Stimulated activated CD8-positive, alpha-beta memory T cell treated with anti-CD3 and anti-CD28 coated beads, Interleukin-7, amount 100 ng/mL, for 1 hour (primary cell): ENCODE measurements at places on chromosomes 3 and 15.

GRCh38 chr3:52311576-52312119 lies 4.5 kb upstream of the DNAH1 start:
- no peak for DNase-seq

DNA sequence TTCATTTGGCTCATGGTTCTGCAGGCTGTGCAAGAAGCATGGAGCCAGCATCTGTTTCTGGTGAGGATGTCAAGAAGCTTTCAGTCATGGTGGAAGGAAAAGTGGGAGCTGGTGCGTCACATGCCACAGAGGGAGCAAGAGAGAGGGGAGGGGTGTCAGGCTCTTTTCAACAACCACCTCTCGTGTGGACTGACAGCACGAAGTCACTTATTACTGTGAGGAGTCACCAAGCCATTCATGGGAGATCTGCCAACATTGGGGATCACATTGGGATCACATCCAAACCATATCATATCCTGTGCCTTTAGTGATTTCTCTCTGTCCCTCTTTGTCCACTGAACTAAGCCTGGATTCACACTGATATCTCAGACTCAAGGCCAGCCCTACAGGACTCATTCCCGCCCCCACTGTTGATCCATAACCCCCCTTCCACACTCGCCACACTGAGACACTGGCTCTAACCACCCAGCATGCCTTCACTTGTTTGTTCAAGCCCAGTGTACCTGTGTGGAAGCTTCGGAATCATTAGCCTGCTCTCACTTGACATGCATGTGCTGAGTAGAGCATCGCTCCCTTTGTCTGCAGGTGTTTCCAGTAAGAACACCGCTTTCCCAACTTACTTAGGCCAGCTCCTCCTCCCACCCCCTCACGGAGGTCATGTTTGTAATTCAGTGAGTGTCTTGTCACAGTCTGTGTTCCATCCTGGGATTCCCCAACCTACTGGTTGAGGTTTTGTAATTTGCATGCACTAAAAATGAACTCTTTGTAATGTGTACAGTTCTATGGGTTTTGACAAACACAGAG lies 132.2 kb downstream of the KLF13 start:
- no peak for DNase-seq

DNA sequence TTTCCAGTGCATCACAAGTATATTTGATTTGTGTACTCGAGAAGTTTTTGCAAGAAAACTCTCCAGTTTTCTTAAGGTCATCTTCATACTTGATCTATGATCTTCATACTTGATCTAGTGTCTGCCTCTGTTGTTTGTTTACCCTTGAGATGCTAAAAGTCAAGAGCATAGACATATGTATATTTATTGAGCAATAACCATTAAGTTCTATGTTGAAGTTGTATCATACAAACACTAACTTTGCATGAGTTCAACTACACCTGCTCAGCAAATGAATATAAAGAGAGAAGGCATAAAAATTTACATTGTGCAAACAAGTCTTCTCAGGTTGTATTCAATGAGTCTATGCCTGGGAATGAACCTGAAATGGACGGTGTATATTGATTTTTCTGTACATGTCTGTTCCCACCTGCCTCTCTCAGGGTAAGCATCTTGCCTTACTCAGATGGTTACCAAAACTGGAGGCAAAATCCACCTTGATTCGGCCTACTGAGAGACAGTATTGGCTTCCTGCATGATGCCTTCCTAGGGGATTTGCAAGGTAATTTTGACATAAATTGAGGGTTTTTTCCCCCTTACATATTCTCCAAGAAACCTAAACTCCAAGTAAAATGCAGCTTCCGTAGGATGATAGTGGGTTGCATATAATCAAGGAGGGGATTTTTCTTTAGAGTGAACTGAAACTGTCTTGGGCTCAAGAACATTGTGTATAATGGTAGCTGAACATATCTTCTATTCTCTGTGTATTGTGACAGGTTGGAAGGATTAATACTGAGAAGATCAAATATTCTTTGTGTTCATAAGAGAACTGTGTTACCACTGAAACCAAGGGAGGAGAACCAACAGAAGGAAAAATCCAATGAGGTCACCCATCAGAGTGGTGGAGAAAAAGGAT lies 110.4 kb downstream of the FILIP1L start:
- DNase-seq = no peak

DNA sequence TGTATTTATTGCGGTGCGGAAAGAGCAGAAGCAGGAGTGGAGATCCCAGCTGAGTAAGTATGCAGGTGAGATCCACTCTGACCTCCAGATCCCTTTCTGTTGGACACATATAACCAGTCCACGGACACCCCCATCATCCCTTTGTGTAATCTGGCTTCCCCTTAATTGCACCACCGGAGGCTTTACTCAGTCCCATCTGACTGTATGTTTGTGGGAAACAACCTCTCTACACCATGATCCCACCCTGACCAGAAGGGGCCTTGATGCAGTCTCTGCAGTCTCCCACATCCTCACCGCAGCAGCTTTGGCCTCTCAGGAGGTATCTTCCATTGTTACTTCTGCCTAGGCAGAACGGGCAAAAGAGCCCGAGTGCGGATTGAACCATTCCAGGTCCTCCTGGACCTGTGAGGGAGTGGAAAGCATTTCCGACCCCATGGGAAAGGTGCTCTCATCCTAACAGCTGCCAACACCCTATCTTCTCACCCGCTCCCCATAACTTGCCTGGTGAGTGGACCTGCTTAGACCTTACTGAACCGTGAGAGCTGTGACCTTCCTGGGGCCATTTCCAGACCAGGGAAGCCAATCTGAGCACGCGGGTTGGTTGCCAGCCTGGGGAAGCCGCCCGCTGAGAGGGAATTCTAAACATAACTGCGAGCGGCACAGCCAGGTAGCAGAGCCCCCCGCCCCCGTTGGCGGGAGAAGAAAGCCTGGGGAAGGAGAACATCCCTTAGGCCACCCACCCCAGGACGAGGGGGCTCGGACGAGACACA lies 1.1 kb downstream of the SLCO2A1 start:
- no peak for DNase-seq

DNA sequence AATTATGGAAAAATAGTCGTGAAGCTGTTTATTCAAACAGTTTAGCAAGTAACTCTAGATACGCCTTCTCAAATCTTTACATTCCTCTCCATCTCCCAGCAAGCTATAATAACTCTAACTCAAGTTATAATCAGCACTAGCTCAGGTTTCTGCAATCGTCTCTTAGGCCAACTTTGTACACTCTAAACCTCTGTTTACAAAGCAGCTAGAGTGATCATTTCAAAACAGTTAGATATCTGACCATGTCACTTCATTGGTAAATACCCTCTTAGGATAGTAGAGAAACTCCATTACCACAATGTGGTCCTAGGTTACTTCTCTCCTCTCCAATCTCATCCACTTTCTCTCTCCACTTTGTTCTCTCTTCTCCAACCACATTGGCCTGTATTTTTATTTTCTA lies 31.2 kb downstream of the PLOD2 start:
- DNase-seq = no peak

GRCh38 chr3:94317017-94317416 lies 254.2 kb downstream of the NSUN3 start:
- DNase-seq = no peak

- no peak for DNase-seq
Measured at GRCh38 chr3:167837466-167837865, 101.9 kb downstream of the SERPINI1 start.

GRCh38 chr15:42046597-42046996 lies 25.8 kb upstream of the PLA2G4E start:
- no peak for DNase-seq

DNA sequence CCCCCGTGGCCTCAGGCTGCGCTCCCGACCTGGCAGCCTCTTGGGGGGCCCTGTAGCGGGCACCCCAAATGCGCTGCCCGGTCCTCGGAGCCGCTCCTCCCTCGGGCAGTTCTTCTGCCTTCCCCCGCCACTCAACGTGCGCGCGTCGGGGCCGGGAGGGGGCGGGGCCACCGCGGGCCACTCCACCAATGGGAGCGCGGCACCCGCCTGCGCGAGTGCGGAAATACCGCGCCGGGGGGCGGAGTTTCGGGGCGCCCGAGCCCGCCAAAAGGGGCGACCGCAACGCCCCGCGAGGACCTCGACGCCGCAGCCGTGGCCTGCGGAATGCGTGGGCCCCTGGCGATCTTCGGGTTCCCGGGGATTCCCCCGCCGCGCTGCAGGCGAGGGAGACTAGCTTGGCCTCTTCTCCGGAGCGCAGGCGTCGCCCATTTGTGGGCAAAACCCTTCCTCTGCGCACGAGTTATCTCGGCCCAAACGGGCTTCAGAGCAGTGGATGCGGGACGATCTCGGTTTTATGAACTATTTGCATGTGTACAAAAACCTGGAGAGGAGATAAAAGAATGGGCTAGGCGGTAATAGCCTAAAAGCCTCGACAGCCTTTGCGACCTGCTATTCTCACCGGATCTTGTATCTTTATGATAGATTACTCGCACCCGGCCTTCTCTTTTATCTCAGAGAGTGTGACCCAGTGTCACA lies at the start of gene TASOR:
TSS of gene TASOR (minus strand) at position 144 of the 696 bp plus-strand sequence. CDS start 259 bp downstream, outside the sequence.
- peak; percentile 66 for DNase-seq

GRCh38 chr3:50674349-50675178 lies at the start of gene DOCK3:
Gene DOCK3, plus strand, starts transcription at chr3:50674927. Its CDS starts 337 bp downstream, at chr3:50675264.
- DNase-seq = peak; percentile 24

- no peak for DNase-seq
Measured at GRCh38 chr3:56365905-56366640, 102.2 kb downstream of the ERC2 start.

DNA sequence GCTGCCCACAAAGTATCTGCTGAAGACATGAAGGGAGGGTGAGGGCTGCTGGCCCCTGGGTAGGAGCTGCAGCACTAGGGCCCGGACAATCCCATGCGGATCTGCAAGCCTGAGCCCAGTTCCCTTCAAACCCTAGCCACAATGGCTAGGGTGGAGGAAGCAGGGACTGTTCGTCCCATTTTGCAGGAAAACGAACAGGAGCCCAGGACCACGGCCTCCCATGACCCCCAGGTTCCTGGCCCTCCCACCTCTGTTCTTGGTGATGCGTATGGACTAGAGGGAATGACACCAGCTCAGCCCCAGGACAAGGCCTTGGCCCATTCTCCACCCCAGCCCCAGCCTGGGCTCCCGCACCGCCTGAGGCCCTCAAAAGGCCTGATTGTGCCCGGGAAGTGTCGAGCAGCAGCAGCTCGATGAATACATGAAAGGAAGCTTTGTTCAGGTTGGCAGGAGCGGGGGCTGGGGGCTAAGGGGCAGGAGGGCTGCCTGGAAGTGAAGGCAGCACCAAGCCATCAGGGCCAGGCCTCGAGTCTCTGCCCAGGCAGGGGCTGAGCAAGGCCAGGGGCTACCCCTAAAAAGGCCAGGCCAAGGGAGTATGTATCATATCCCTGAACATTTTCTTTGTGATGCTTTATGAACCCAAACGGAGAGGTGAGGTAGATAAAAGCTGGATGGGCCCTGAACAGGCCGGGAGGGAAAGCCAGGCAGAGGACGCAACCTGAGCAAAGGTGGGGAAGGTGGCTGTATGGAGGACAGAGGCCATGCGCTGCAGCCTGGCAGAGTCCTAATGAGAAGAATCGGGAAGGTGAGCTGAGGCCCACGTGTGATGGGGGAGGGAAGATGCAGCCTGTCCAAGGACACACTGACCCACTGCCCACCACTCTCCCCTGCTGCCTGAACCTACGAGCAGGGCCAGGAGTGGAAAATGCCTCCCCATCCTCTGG lies 12.2 kb downstream of the SEMA7A start:
- no peak for DNase-seq

DNA sequence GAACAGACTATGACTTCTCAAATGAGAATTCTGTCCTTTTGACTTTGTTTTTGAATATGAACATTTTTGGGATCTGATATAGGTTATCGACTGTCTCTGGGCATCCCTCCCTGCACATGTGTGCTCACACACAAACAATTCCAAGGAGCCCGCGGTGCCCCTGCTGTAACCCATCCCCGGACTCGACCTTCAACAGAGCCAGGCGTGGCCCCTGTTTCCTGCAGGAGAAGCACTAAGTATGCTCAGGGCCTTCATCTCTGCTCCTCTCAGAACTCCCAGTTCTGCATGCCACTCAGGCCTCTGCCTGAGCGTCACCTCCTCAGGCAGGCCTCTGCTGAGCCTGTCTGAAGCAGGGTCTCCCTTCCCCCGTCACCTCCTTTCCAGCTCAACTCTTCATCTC lies 57.6 kb downstream of the NUP210 start:
- no peak for DNase-seq

- DNase-seq = no peak
Measured at GRCh38 chr3:168824107-168824506, 728.4 kb upstream of the GOLIM4 start.

GRCh38 chr3:168707900-168708299 lies 612.2 kb upstream of the GOLIM4 start:
- DNase-seq = no peak

DNA sequence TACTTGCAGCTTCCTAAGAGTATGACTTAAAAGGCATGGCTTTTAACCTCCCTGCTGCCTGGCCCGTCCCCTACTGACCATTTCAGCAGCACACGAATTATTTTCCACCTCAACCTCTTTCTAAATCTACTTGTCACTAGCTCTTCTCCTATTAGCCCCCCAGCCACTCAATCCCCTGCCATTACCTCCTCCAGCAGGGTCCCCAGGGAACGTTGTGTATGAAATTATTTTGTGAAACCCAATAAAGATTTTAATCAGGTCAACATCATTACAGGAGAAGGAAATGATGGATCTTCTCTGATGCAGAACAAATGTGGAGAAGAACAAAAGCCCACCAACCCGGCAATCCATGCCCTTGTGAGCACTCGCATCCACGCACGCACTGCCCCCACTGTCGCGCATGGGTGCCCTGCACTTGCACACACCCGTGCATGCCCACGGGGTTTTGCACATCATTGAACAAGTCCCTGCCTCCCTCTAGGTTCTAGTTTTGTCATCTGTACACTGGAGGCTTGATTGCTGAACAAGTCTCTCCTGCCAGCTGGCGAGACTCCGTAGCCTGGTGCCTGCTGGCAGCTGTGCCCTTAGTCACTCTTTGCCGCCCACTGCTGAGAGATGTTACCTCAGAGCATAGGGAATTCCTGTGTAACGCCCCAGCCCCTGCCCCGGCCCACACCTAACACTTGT lies 51.6 kb downstream of the LINGO1 start:
- DNase-seq = no peak

DNA sequence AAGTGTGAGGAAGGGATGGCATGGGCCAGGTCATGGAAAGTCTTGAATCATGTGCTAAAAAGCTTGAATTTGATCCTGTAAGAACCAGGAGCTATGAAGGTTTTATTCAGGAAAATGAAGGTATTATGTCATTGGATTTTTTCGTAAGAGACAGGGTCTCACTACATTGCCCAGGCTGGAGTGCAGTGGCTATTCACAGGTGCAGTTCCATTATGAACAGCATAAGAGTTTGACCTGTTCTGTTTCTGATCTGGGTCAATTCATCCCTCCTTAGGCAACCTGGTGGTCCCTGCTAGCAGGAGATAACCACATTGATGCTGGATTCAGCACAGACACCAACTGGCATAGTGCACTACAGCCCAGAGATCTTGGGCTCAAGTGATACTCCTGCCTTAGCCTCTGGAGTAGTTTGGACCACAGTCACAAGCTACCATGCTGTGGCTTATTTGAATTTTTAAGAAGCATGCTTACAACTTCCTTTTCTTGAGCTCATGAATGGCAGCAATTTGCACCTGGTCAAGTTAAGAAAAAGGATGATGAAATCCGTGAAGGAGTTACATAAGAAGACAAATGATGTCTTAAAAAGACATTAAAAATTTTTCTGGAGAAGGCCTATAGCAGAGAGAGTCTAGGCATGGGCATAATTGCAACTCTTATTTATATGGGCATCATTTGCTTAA lies 79.1 kb downstream of the CADPS start:
- DNase-seq = no peak

GRCh38 chr3:74575857-74576256 lies 38.6 kb downstream of the CNTN3 start:
- DNase-seq = no peak
